Activated CD8-positive, alpha-beta memory T cell treated with anti-CD3 and anti-CD28 coated beads for 1 hour (primary cell): ENCODE measurements at places on chromosomes 11 and 22.

- DNase-seq = no peak
Measured at GRCh38 chr11:44530413-44531115, 34.9 kb upstream of the CD82 start.

- no peak for DNase-seq
Measured at GRCh38 chr11:57315491-57315890, 9.3 kb downstream of the TNKS1BP1 start.

GRCh38 chr22:49966774-49967705 is 6.5 kb downstream of the PIM3 start:
- DNase-seq = no peak

DNA sequence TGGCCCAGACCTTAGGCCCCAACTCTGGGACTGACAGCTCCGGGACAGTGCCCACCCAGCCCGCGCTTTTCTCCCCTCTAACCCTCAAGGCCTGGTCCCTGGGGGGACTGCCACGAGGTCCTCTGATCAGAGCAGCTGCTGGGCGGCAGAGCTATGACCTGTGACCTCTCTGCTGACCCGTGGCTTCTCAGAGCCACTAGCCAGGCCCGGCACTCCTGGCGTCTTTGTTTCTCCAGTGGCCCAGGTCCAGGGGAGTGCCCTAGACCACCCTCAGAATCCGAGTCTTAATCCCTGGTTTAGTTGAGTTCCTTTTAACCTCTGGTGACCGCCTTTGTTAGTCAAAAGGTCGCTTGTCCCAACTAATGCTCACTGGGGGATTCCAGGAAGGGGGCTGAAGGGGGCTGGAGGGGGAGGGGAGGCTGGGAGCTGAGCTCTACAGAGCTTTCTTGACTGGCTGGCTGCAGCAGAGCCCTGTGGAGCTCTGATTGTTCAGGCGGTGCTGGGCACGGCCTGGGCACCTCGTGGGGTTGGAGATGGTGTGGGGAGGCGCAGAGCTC is 1.2 kb downstream of the FBLN1 start:
- no peak for DNase-seq

- DNase-seq = no peak
Measured at GRCh38 chr11:104369761-104370160, 205.8 kb upstream of the PDGFD start.
